ENCODE measurements at places on chromosomes 13 and 19.
A peak's percentile ranks its signal among the peaks of the same experiment; 100 is the strongest.

- no peak for DNase-seq
Observed at GRCh38 chr13:109858319-109858718, 71.9 kb upstream of the IRS2 start.

GRCh38 chr19:12543855-12544254 lies 7.4 kb downstream of the ZNF564 start:
- no peak for DNase-seq

- no peak for DNase-seq
Observed at GRCh38 chr13:71378961-71379905, 487.8 kb downstream of the DACH1 start.

DNA sequence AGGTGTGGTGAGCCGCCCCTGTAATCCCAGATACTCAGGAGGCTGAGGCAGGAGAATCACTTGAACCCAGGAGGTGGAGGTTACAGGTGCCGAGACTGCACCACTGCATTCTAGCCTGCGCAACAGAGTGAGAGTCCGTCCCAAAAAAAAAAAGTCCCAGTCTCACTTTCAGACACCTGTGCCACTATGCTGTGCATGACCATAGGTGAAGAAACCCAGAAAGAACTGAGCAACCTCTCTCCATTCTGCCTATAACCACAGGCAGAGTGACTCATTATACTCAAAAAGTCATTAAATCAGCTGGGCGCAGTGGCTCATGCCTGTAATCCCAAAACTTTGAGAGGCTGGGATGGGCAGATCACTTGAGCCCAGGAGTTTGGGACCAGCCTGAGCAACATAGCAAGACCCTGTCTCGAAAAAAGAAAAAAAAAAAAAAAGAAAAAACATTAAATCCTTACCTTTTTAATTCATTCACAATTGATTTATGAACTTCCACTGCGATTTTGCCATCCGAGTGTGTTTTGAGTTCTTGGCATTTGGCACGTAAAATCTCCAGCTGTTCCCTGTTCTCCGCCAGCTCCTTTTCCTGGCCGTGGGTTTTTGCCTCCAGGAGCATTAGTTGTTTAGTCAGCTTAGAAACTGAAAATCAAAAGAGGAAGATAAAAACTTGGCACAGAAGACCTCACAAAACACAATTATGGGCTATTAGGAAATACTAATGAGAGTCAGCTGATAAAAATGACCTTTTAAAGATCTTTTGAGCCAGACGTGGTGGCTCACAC lies 45.5 kb upstream of the SLC7A9 start:
- DNase-seq: no peak

DNA sequence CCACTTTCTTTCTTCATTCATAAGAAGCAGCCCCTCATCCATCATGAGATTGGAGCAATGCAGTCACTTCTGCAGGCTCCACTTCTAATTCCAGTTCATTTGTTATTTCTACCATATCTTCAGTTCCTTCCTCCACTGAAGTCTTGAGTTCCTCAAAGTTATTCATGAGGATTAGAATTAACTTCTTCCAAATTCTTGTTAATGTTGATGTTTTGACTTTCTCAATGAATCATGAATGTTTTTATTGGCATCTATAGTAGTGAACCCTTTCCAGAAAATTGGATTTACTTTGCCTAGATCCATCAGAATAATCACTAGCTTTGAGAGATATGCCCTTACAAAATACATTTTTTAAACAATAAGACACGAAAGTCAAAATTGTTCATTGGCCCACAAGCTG lies 2567.7 kb upstream of the PCDH20 start:
- no peak for DNase-seq

DNA sequence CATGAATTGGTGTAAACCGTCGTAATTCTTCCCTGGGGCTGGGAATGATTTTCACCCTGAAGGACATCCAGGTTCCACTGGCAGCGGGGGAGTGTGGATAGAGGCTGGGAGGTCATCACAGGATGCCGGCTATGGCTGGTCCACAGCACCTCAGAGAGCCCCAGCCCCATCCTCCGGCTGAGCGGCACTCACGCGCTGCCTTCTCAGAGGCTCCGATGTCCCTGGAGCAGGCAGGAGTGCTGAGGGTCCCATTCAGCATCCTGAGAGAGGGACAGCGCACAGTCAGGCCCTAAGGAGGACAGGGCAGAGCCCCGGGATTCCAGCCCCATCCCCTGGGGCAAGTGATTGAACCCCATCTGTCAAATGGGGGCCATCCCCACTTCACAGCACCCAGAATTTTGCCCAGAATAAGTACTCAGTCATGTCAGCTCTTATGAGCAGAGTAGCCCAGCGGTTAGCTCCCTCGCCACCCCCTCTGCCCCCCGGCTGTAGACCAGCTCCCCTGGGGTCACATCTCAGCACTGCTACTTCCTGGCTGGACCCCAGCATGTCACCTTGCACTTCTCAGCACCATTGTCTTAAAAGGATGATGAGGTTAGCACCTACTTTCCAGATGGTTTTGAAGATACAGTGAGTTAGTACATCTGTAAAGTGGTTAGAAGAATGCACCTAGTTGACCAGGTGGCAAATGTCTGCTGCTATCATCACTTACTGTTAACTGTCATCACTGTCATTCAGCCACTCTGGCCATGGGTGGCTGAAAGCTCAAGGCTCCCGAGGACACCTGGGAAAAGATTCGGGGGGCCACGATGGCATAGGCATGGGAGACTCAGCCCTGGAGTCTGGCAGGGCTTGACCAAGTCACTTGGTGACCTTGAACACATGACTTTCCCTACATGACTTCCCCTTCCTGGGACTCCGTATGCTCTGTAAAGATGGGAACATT lies 11.9 kb downstream of the GRAMD1A start:
- DNase-seq: no peak

DNA sequence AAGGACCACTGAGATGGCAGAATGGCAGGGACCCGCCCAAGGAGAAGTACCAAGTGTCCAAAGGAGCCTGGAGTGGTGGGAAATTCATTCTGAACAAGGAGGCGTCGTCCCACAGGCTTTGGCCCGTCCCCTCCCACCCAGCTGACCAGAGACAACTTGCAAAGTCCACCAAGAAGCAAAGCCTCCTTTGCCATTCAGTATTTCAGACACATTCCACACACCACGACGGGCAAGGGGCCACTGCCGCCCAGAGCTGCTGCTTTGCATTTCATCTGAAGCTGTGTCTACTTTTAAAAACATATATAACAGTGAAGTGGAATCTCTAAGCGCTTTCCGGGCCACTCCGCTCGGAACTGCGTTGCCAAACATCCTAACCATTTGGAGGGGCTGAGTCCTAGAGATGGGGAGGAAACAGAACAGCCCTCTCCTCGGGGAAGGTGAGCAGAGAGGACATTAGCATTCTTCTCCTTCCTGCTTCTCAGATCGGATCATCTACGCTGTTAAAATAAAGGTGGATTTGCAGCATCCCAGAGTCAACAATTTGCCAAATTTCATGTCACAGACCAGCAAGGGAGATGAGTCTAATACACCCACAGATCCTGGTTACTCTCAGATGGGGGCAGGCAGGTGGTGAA lies 89.0 kb upstream of the ZNF507 start:
- no peak for DNase-seq

DNA sequence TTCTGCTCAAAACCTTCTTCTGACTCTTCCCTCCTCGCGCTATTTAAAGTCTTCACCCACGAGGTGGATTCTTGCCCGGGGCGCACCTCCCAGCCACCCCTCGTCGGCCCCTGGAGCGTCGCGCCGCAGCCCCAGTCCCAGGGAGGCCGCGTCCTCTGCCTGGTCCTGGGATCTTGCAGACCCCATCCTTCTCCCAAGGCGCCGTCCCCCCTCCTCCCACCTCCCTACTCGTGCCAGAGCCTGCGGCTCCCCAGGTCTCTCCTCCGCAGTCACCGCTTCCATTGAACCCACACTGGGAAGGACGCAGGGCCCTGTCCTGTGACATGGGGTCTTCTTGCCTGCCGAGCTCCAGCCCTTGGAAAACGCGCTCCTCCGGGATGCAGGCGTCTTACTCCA lies 486 bp downstream of the ZNF808 start:
- DNase-seq: no peak

DNA sequence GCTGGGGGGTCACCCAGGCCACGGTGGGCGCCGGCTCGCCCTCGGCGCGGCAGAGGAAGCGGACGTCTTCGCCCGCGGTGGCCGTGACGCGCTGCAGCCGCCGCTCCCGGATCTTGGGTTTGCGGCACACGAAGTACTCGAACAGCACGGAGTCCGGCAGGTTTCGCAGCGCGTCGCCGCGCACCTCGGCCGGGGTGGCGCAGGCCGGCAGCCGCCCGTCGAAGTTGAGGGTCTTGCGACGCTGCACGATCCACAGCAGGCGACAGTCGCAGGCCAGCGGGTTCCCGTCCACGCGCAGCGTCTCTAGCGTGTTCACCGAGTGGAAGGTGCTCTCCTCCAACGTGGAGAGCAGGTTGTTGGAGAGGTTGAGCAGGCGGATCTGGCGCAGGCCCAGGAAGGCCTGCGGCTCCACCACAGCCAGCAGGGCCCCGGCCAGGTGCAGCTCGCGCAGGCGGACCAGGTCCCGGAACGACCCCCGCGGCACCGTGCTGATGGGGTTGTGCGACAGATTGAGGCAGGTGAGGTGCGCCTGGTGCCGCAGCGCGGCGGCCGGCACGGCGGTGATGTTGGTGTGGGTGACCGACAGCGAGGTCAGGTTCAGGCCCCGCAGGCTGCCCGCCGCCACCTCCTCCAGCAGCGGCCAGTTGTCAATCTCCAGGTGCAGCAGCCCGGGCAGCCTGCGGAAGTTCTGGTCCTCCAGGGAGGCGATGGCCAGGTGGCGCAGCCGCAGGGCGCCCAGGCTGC lies 8.6 kb upstream of the PEAK3 start:
- DNase-seq: no peak

DNA sequence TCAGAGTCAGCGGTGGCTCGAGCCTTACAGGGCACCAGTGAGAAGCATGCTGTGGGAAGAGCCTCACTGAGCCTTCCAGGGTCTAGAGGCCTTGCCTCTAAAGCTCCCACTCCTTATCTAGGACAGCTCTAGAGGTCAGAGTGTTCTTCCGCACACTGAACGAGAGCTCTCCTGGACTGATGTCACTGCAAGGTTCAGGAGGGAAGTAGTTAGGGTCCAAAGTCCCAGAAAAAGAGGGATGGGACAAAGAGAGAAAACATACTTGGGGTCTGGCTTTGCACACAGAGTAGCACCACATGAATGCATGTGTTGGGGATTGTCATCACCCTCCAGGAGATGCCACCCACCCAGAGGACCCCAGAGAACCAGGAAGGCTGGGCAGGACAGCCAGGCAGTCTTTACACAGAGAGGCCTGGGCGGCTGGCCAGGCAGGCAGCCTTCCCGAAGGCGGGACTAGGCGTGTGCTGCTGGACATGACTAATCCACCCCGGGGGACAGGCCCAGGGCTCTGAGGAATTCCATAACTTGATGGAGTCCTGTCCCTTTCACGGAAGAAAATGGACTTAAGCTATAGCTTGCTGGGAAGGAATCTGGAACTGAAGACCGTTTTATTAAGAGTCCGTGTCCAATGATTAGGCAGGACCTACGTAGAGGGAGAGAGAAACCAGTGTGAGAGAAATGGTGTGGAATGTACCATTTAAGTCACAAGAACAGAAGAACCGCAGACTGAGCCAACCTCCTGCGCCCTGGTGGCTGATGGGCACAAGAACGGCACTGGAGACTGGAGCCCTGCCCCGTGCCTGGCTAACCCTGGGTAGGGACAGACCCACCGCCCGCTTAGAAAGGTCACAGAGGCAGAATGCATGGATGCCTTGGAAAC lies 16.6 kb upstream of the EPHX3 start:
- peak; percentile 91 for DNase-seq

- no peak for DNase-seq
Observed at GRCh38 chr19:313988-314815, 23.0 kb upstream of the PLPP2 start.

DNA sequence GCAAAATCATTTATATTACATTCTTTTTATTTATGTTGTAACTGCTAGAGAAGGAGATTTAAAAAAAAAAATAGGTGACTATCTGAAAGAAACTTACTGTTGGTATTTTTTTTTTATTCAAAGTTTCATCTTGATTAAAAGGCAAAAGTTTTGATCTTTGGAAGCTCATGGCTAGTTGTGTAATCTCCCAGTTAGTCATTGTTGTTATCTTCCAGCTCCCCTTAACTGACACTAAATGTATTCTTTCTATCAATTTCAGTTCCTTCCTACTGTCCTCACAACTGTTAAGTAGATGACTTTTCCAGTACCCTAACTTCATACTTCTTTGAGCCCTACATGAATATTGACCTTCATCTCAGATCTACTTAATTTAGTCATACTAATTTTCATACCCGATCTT lies 71.1 kb downstream of the PIBF1 start:
- no peak for DNase-seq

GRCh38 chr19:2337329-2337707 lies 8.8 kb downstream of the SPPL2B start:
- peak; percentile 70 for DNase-seq

GRCh38 chr19:18419195-18419698 lies at the start of gene SSBP4:
Gene SSBP4, plus strand, starts transcription at chr19:18419398. Its CDS starts 251 bp downstream, at chr19:18419649.
- peak; percentile 78 for DNase-seq

- DNase-seq: no peak
Observed at GRCh38 chr19:50536662-50537305, 23.1 kb upstream of the ASPDH start.

- DNase-seq: no peak
Observed at GRCh38 chr13:93450761-93451160, 224.2 kb downstream of the GPC6 start.

DNA sequence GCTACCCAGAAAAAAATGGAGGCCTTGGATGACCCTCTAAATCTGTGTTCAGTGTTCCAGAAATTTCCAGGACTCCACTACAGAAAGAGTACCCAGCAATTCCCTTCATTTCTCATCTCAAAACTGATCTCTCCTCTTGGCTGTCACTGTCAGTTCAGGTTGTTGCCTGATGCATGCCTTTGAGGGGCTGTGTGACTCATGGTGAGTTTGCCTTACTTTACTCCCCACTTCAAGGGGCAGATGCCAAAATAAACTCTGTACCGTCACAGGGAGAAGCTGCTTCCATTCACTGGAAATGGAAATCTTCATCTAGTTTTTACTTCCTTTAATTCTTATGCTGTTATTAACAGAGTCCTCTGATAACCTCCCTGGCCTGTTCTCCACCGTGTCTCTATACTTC lies 1075.0 kb downstream of the DIAPH3 start:
- peak; percentile 74 for DNase-seq

DNA sequence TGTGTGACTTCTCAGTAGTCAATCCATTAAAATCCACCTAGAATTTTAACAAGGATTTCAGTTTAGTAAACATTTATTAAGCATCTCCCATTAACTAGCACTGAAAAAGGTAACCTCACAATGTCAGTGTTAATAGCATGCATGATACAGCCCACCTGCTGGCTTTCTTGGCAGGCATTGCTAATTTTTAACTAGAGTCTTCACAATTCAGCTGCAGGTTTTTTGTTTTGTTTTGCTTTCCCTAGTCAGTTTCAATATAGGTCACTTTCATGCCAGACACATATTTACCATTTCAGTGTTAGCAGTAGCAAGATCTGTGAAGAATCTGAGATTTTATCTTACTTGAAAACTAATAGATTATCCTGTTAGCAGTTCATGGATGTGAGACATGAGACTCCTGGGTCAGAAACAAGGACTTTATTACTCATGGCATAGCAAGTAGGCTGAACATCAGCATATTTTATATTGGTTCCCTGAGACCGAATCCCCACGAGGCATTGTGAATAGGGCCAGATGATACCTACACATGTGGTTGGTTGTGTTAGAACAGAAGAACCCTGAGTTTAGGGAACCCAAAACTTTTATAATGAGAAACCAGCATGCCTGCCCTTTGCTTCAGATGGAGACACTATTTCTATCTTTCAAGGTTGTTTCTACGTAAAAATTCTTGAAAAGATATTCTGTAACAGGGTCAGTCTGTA lies 198.0 kb upstream of the HTR2A start:
- DNase-seq: no peak
